ENCODE measurements at places on chromosomes 12 and 14.

DNA sequence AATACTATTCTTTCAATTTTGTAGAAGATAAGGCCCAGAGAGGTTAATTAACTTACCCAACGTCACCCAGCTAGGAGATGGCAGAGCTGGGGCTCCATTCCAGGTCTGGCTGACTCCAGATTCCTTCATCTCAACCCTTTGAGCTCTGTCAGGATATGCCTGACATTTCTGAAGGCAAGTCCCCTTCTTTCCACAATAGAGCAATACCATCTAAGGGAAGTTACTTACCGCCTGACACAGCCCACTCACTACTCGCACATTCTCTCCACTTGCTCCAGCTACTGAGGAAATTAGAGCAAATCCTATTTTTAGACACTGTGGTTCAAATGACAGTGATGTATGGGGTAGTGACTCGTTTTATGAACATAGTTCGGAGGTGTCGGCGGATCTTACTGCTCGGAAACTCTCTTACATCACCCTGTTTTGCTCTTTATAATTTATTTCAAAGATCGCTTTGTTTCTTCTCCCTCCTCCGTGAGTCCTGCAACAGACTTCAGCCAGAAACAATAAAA lies 2.0 kb upstream of the WSCD2 start:
- DNase-seq, result no peak

DNA sequence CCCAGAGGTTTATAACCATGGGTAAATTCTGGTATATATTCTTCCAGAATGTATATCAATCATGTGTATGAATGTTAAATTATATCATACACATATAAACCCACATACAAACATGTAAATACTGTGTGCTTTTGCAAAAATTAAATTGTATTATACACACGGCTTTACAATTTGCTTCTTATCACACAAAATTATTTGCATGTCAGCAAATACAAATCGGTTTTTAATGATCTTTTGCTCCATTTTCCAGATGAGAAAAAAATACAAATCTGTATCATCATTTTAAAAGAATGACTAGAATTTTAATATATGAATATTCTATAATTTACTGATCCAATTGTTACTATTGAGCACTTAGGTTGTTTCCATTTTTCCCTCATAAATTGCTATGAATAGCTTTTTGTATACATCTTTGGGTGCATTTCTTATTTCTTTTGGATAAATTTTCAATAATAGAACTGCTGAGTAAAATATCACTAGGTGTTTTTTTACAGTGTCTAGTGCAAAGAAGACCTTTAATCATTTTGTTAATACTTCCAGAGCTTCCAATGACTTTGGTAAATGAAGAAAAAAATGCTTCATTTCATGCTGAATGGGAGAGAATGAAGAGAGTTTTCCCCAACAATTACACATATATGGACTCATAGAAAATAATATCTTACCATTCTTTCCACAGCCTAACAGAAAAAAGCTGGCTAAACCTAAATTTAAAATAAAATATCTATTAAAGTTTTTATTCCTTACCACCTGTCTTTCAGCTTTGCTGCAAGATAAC lies 3.5 kb downstream of the LYZ start:
- no peak for DNase-seq

GRCh38 chr14:58769011-58769643 lies 131.4 kb downstream of the DACT1 start:
- no peak for DNase-seq

DNA sequence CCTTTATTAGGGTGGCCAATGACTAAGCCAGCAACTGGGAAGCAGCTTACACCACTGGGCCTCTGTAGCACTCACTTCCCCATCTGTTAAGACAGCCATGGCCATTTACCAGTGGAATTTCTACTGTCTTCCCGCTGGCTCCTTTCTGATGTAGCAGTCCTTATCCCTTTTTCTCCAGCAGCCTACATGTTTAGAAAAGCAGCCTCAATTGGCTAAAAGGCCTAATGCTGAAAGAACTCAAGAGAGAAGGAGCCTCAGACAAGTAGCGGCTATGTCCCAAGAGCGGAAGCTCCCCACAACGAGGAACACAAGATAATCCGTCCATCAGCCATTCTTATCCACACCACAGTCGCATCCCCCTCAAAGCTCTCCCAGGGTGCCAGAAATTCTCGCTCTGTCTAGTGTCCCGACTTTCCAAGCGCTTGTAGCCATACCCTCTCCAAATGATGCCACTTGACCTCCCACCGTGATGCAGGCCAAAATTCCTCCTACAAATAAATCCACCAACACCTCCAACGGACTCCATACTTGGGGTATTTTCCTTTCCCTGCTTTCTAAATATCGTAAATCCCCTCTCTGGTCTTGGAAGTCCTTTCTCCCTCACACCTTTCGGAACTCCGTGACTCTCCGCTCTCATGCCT lies 624 bp downstream of the M6PR start:
- DNase-seq, result no peak

- no peak for DNase-seq
Measured at GRCh38 chr12:130547480-130548155, 168.5 kb downstream of the RIMBP2 start.

DNA sequence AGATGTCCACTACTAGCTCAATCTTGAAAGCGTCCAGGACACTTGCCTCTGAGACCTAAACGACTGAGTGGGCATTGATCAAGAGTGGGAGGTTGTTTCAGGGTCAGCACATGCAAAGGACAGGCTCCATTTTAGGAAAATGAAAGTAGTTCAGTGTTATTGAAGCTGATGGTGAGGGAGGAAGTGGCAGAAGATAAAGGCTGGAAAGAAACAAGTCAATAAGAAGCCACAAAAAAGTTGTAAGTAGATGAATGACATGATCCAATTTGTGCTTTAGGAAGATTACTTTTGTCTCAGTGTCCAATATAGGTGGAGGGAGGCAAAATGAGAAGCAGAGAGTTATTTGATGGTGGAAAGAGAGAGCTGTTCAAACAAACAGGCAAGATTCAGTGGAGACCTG lies 22.0 kb downstream of the GPR65 start:
- DNase-seq, result no peak

DNA sequence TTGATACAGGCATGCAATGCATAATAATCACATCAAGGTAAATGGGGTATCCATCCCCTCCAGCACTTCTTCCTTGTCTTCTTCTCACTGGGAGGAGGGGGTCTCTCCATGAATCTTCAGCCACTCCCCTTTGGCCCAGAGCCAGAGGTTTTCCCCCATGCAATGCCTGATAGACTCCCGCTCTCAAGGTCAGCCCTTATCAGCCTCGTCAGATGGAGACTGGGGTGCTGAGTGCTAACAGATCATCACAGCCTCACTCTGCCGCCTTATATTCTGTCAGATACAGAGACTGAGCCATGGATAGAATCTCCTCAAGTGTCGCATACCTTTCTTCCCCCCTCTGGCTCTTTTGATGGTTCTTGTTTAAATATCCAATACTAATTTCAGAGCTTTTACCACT lies 503.1 kb downstream of the AACS start:
- DNase-seq, result no peak

GRCh38 chr12:83827193-83827592 lies 1085.4 kb downstream of the SLC6A15 start:
- DNase-seq, result no peak

DNA sequence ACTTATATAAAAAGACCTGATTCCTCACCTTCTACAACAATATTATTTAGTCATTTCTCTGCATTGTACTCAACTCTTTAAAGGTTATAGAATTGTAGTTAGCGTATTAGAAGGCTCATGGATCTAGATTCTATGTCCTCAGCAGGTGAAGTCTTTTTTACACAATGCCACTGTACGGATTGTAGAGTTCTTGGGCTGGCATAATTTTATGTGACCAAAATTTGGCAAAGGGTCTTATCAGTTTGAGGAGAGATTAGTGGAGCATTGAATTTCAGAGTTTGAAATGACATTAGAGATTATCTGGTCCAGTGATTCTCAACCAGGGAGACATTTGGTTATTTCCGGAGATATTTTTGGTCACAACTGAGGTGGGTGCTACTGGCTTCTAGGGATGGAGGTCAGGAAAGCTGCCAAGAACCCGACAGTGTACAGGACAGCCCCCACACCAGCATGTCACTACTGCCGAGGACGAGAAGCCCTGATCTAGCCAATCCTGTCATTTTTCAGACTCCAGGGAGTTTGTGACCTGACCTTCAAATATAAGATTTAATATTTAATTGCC lies 63.9 kb downstream of the BICD1 start:
- no peak for DNase-seq

DNA sequence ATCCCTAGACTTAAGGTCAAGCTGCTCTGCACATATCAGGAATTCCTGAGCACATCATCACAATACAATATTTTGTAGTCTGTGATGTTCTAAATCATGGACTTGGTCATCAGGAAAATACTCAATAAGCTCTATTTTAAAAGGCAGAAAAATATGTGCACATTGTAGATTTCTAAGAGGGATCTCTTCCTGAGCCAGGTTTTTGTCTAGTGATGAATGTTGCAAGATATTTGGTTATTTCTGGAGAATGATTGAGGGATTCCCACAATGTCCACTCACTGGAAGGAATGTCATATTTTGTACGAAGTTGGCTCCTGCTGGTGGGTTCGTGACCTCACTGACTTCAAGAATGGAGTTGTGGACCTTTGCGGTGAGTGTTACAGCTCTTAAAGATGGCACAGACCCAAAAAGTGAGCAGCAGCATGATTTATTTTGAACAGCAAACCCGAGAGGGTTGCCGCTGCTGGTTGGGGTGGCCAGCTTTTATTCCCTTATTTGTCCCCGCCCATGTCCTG lies 300.9 kb upstream of the DCN start:
- DNase-seq, result no peak

DNA sequence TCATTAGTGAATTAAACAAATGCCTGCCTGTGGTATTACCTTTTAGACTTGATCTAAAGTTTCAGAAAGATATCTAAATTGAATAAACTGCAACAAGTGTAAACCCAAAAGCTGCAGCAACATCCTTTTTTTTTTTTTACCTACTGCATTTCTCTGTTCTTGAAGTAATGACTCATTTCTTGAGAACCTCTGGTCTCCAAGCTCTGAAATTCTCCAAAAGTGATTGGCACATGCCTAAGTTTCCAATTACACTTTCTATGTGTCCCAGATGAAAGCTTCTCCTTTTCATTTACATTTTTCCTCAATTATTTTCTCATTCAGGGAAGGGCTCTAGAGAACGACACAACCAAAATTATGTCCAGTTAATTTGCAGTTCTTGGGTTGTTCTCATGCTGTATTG lies 435.2 kb upstream of the DCN start:
- no peak for DNase-seq

- DNase-seq, result no peak
Measured at GRCh38 chr12:15526033-15526432, 203.7 kb downstream of the PTPRO start.

- no peak for DNase-seq
Measured at GRCh38 chr14:61099216-61099835, 118.3 kb downstream of the SLC38A6 start.

GRCh38 chr12:42705863-42706262 lies 116.3 kb upstream of the PRICKLE1 start:
- DNase-seq, result no peak

DNA sequence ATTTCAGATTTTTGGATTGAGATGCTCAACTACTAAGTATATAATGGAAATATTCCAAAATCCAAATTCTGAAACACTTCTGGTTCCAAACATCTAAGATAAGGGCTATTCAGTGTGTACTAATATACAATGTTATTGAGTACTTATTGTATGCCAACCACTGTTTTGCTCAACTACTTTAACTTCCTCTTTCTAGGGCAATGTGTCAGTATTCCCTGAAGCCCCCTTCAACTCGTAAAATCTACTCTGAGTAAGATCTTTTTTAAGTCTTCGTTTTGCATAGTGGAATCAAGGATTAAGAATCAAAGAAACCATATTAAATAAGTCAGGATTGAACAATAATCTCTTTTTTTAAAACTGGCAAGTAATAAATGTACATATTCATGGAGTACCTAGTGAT lies 45.5 kb downstream of the SPATA7 start:
- no peak for DNase-seq

- no peak for DNase-seq
Measured at GRCh38 chr12:111705672-111706071, 19.8 kb downstream of the ACAD10 start.

- peak; percentile 25 for DNase-seq
Measured at GRCh38 chr14:96592591-96593386, 90.6 kb downstream of the PAPOLA start.

- no peak for DNase-seq
Measured at GRCh38 chr14:52551696-52552062, 626 bp downstream of the TXNDC16 start.

GRCh38 chr14:19771895-19772430 lies 1.3 kb upstream of the OR4M1 start:
- no peak for DNase-seq

DNA sequence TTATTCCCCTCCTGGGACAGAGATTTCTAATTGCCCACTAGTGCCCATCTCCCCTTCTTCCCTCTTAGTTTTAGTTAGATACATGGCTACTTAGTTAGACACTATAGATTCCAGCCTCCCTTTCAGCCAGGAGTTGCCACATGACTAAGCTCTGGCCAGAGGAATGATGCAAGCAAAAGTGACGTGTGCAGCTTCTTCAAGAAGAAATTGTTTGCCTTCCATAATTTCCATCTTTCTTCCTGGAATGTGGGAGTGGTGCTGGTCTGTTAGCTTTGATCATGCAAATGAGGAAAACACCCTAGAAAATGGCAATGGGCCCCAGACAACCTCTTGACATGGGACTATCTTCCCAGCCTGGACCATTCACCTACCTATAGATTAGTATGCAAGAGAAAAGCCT lies 21.4 kb downstream of the CCDC177 start:
- no peak for DNase-seq

DNA sequence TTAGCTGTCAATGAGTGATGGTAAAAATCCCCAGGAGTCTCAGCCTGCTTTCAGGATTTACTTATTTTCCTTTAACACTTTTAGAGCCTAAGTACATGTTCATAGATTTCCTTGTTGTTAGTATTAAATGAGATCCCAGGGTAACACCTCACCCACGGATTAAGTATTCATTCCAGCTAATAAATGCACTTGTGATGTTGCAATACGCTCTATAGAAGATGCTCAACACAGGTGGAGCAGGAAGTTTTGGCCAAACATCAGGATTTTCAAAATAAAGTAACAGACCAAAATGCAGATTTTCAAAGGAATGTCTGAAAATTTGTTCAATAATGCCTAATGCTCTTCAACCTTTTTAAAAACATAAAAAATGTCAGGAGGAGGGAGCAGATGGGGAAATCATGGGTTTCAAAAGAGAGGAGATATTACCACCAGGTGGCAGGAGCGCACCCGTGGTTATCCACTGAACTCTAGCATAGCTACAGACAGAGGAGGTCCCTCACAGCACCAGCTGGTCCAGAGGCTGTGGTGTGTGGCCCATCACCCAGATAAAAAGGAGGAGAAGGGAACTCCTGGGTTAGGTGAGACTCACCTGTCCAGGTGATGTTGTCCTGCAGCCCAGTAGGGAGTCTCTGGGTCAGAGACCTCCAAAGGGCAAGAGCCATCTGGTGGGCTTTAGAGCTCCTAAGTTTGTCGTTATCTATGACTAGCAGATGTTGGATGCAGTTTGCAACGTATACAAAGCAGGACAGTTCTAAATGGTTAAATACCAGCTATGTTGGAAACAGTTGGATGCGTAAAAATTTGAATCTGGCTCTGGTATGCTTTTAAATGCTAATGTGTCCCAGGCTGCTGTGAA lies 1158.4 kb upstream of the TMEM132C start:
- no peak for DNase-seq

Data from activated CD8-positive, alpha-beta memory T cell treated with anti-CD3 and anti-CD28 coated beads for 1 hour (primary cell).